Brain pericyte (primary cell): ENCODE measurements at places on chromosomes 2 and 18.

DNA sequence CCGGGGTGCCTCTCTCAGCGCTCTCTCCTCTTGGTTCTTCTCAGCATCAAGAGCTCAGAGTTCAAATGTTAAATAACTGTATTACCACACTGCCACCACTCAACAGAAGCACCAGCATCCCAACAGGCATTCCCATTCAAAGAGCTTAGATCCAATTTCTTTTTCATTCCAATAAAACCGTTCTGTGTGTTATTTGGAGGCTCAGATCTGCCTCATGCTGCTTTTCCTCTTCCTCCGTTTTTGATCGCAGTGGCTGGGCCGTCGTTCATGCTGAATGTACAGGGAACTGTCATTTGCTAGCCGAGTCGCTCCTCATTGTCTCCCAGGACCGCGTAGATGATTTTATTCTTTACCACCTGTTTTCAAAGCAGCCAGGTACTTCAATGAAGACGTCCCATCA is 798.9 kb upstream of the SALL3 start:
- no peak for DNase-seq

DNA sequence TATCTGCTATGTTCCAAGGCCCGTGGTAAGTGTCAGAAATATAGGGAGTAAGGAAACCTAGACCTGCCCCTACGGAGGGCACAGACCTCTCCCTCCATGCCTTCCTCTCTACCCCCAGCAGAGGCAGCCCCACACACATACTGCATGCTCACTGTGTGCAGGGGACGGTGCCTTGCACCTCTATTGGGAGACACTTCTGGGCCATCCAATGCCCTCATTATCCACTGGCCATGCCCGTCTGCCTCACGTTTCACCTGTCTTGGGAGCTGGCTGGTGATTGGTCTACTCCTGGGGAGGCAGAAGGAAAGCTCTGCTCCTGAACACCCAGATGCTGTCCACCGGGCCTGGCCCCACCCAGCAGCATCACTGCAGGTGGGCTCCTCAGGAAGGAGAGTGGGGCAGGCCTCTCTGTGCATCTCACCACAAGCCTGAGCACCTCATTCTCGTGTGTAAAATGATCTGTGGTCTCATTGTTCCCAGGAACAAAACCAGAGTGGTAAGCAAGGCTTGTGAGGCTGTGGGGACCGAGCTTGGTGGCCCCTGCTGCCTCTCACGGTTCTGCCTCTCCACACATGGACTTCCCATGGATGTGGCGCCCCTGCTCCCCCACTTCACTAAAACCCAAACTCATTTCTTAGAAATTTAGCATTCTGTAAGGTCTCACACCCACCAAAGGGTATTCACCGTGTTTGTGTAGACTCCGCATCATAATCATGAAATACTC is 312.5 kb upstream of the HS6ST1 start:
- DNase-seq: no peak

- no peak for DNase-seq
Observed at GRCh38 chr18:22634464-22634863, 216.7 kb upstream of the CTAGE1 start.

GRCh38 chr2:217919204-217919603 is 83.6 kb downstream of the TNS1 start:
- DNase-seq: no peak

DNA sequence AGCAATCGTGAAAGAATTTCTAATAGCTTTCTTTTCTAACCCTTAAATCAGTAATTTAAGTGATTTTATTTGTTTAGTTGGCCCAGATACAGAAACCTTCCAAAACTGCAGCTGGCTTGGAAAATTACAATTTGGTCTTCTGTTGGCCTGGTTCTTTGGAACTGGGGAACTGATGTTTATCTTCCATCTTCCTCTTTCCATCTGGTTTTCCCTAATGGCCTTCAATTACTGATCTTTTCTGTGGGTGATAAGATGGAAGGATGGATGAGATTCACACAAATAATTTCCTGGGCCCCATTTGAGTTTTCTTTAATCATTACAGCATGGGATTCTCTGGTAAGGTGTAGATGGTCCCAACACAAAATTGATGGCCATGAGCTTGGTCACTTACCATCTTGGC is 106.5 kb upstream of the CHRNA1 start:
- no peak for DNase-seq

DNA sequence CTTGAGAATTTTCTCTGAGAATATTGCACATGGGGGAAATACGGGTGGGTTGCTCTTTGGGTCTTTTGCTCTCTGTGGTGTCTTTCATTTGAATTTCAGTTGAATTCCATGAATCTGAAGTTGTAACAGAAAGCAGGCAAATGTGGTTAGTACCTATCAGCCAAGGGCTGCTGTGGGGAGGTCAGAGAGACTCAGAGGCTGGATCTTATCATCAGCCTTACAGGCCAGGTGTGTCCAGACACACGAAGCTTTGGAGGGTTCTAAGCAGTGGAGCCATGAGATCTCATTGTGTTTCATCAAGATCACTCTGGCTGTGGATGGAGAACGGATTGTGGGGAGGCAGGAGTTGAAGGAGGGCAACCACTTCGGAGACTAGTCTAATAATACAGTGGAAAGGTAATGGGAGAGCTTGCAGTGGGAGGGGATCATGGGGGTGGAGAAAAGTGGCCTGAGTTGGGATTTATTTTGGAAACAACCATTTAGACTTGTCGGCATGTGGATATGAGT is 68.1 kb downstream of the GNAL start:
- no peak for DNase-seq

GRCh38 chr2:215620528-215620927 is 184.7 kb upstream of the FN1 start:
- DNase-seq: no peak

DNA sequence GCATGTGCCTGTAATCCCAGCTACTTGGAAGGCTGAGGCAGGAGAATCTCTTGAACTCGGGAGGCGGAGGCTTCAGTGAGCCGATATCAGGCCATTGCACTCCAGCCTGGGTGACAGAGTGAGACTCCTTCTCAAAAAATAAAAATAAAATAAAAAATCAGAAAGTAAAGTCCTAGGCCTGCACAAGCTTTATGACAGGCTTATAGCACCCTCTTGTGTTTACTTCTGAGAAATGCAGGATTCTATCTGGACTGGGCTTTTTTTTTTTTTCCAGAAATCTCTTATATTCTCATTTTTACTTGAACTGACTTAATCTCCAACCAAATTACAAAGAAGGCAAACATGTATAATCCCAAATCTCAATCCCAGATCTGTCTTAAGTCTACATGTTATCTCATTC is 26.1 kb upstream of the REG3G start:
- no peak for DNase-seq

GRCh38 chr2:152518034-152518433 is 183.1 kb downstream of the FMNL2 start:
- DNase-seq: no peak

- no peak for DNase-seq
Observed at GRCh38 chr2:3408781-3409180, 29.3 kb downstream of the TRAPPC12 start.

DNA sequence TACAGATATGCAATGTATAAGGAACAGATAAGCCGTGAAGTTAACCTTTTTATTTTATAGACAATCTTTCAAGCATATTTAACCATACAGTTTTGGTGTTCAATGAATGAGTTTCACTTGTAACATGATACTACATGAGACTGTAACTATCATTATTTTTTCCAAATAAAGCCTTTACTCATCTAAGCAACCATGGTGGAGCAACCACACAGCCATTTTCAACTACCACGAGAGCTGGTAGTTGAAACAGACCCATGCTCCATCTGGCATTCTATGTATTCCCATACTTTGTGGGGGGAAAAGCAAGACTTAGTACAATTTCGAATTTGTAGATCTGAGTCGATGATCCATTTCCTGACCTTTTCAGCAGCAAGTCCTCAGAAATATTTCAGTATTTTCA is 159.3 kb upstream of the RND3 start:
- DNase-seq: no peak

GRCh38 chr18:50895350-50896045 is 16.6 kb downstream of the ME2 start:
- DNase-seq: no peak

DNA sequence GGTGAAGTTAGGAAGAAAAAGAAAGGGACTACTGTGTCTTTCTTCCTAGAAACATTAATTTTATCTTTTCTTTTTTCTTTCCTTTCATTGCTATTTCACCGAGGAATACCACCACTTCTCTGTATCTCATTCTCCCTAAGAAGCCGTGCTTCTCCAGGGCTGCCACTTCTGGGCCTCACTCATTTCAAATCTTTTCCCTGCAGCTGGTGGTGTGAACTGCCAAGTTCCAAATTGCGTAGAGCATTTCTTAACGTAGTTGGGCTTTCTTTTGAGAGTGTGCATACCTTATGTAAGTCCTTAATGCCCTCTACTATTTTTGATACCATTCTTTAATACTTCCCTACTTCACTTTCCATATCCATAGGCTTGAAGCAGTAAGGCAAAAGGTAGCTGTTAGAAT is 66.7 kb upstream of the CYP1B1 start:
- DNase-seq: no peak

- no peak for DNase-seq
Observed at GRCh38 chr18:9987931-9988330, 74.1 kb downstream of the VAPA start.

- DNase-seq: no peak
Observed at GRCh38 chr18:75544496-75544895, 117.0 kb upstream of the SMIM21 start.

- no peak for DNase-seq
Observed at GRCh38 chr18:25646971-25647370, 295.0 kb upstream of the ZNF521 start.

DNA sequence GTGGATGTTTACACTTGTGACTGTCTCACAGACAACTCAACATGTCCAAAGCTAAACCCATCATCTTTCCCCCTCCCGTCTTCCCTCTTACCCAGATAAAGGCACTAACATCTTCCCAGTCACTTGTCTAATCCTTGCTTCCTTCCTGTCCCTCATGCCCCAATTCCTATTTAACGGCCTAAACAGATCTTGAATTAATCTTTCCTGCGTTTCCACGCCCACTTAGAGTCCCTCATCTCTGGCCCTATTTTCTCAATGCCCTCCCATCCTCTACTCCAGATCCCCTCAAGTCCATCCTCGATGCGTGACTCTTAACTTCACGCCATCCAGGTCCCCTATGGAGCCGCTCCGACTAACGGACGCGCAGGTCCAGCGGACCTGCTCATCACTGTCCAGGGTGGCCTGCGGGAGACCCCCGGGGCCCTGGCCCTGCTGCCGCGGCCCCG is 682 bp upstream of the SCLY start:
- peak; percentile 4 for DNase-seq

DNA sequence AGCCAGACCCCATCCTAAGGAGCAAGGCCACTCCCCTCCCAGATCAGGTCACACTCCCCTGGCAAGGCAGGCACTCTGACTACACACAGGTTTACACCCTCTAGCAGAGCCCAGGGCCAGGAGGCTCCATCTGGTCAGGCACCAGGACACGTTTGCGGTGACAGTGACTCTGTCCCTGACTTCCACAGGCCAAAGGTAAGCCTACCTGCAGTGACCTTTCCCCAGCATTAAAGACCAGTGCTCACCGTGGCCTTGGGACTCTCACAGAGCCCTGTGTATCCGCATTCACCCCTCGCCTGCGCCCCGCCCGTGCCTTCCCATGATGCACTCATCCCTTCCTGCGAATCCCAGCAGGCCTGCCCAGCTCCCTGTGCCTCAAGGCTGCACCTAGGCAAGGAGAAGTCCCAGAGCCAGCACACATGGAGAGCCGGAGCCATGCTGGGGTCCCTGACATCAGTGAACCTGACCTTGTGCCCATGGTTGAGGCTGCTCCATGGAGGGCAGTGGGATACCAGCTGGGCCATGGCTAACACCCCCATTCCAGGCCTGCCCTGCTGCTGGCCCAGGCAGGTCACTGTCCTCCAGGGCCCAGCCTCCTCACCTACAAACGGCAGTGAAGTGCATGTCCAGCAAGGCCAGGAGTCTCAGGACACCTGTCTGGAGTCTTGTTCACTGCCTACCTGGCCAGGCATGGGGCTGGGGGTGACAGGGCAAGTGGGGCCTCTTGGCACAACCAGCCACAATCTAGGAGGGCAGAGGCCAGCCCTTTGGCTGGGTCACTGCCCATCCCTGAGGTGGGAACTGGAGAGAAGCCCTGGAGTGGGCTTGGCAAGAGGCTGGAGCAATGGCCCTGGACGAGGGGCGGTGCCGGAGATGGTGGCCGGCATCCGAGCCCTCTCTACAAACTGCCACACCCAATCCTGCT is 3.0 kb downstream of the NEURL3 start:
- no peak for DNase-seq

DNA sequence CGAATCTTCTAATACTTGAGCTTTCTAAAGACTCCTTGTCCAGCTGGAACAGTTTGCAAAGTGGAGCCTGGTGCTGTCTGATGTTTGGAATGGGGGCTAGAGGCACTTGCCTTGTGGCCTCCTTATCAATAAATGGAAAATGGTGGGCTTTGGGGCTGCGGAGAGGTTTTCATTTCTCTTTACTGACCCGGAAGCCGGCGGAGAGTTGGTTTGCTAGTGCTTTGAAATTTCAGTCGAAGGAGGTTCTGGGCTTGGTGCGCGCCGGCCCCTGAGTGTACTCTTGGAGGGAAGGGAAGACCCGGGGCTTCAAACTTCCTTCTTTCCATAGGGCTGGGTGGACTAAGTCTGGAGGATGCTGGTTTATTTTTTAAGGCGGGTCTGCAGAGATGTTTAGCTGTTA is 714 bp downstream of the RPIA start:
- DNase-seq: no peak

- no peak for DNase-seq
Observed at GRCh38 chr2:68094111-68094510, 31.3 kb upstream of the C1D start.

GRCh38 chr18:34222307-34223163 is 2.2 kb downstream of the NOL4 start:
- no peak for DNase-seq

DNA sequence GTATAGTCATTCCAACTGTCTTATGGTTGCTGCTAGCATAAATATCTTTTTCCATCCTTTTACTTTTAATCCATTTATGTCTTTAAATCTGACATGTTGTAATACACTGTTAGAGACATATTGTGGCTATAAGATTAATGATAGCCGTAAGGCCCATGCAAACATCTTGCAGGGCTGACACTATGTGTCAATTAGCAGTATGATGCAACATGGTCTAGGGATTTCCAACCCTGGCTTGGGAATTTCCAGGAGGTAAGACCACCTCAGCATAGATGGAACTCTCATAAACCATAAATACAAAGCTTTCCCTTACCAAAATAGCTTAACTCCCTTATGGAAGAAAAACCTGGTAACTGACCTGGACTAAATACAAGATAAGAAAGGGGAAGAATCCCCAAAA is 16.5 kb downstream of the SCLY start:
- DNase-seq: no peak

GRCh38 chr2:165113414-165113813 is 90.4 kb downstream of the SCN3A start:
- no peak for DNase-seq

- DNase-seq: no peak
Observed at GRCh38 chr2:3257826-3258225, 119.8 kb downstream of the EIPR1 start.

DNA sequence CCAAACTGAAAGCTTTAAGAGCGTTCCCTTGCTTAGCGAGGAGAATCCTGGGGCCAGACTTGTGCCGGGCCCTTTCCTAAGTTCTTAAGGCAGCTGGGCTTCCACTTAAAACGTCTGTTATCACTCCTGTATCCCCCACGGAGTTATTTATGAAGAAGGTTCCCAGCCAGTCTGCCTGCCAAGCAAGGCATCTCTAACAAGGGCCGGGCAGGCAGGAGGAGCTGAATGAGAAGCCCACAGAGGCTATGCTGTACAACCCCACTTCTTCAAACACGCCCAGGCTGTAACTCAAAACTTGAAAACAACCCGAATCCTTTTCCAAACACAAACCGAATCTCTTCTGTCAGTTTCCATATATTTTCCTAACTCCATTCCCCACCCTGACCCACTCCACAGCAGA is 39.0 kb upstream of the ZFP36L2 start:
- no peak for DNase-seq

- DNase-seq: no peak
Observed at GRCh38 chr2:176432434-176432833, 163.2 kb downstream of the MTX2 start.
